ENCODE measurements at places on chromosomes 12 and 14.

DNA sequence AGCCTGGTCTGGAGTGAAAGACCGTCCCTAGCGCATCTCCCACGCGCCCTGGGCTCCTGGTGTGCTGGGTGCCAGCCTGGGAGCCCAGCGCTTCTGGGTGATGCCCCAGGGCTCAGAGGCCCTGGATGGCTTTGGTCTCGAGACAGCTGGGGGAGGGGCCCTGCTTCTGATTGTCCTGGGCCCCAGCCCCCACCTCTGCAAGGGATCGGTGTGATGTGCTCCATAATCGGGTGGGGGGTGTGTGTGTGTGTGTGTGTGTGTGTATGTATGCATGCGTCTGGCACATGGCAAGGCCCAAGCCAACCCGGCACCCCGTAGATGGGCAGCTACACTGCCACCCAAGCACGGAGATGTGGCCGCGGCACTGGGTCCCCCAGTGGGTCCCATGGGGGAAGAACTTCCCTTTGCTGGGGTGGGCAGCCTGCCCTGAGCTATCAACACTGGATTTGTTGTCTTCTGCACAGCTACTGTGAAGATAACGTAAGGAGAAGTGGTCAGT is 3.1 kb downstream of the ZBTB42 start:
- DNase-seq, result no peak

DNA sequence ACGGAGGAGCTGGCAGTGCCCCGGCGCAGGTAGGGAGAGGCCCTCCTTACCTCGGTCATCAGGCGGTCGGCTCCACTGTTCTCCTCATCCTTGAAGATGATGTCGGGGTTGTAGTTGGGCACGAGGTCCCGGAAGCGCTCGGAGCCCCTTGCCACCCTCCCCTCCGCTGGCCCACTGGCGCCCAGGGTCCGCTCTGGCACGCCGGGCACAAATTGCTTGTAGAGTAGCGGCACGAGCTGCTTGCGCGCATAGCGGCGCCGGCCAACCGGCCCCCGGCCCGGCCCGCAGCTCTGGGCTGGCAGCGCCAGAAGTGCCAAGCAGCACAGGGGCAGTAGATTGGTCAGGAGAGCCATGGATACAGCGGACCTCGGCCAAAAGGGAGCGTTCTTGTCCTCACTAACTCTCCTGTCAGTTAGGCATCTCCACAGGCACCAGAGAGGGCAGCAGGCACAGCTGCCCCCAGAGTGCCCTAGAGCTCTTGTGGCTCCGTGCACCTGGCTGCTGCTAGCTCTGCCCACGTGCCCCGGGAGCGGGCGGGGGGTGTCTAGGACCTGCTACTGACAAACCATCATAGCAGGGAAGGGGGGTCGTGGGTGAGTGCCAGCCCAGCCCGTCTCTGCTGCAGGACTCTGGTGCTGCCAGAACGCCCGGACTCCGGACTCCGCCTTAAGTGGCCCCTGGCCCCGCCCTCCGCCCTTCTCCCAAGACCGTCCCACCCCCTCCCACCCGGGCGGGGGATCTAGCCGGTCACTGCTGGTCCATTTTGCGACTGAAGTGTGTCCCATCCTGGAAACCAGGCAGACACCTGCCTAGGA is at the start of gene DHH:
DHH (minus strand) TSS at position 642 of the 815 bp plus-strand sequence; CDS start at position 353, 289 bp downstream.
- no peak for DNase-seq

- no peak for DNase-seq
Measured at GRCh38 chr14:31449971-31450610, 7.2 kb downstream of the DTD2 start.

DNA sequence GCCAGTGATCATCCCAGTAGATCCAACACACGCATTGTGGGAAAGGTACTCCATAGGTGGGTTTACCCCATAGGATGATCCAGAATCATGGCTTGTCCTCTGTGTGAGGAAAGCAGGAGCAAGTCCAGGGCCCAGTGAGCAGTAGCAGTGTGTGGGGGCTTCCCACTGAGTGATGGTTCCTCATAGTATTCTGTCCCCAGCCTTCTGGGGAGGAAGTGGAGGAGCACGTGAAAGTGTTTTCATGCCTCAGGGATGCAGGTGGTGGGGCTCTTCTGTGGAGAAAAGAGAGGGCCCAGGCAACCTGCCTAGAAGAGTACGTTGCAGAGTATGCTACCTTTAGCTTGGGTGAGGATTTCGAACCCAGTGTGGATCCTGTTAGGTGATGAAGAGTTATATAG is 56.5 kb downstream of the SUSD6 start:
- DNase-seq, result no peak

DNA sequence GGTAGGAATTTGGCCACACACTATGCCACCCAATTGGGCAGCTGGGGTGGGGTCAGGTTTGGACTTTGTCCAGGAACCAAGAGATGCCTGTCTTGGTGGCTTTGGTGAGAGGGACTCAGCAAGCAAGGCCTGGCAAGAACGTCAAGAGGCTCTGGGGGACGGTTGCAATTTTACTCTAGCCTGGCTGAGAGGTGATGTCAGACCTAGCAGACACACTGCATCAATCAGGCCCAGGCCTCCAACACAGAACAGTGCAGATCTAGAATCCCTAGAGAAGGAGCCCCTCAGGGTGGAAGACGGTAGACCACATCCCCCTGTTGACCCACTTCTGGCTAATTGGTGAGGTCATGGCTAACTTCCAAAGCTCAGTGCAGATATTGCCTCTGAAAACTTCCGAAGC is 1.6 kb upstream of the UNC119B start:
- no peak for DNase-seq

GRCh38 chr14:105351920-105352851 is 37.6 kb downstream of the PACS2 start:
- DNase-seq, result peak; percentile 79

GRCh38 chr14:59631237-59631636 is 54.6 kb upstream of the CCDC175 start:
- no peak for DNase-seq

- no peak for DNase-seq
Measured at GRCh38 chr12:27515671-27516070, 8.3 kb upstream of the PPFIBP1 start.

- no peak for DNase-seq
Measured at GRCh38 chr12:28024231-28024995, 51.9 kb upstream of the PTHLH start.

GRCh38 chr12:68036642-68037041 is 47.4 kb downstream of the IFNG-AS1 start:
- no peak for DNase-seq

GRCh38 chr12:40993158-40993557 is 195.0 kb upstream of the PDZRN4 start:
- DNase-seq, result no peak

- DNase-seq, result no peak
Measured at GRCh38 chr14:74875941-74876913, at the start of gene PROX2. Gene PROX2, minus strand, starts transcription at chr14:74876145. Its CDS starts 12,311 bp downstream, at chr14:74863834.

GRCh38 chr14:93975791-93976476 is 436 bp downstream of the ASB2 start:
- no peak for DNase-seq

DNA sequence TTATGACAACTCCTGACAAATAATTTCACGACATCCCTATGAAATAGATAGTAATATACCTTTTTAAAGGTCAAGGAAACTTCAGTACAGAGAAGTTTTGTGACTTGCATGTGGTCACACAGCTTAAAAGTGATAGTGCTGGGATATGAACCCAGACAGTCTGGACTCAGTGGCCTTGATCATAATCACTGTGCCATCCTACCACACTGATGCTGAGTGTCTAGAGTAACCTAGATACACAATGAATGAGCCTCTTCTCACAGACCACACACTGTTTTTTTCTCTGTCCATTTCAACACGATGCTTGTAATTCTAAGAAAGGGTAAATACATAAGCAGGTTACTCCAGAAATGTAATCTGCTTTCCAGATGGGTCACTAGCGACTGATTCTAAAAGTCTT is 88.2 kb downstream of the SYNE2 start:
- no peak for DNase-seq

DNA sequence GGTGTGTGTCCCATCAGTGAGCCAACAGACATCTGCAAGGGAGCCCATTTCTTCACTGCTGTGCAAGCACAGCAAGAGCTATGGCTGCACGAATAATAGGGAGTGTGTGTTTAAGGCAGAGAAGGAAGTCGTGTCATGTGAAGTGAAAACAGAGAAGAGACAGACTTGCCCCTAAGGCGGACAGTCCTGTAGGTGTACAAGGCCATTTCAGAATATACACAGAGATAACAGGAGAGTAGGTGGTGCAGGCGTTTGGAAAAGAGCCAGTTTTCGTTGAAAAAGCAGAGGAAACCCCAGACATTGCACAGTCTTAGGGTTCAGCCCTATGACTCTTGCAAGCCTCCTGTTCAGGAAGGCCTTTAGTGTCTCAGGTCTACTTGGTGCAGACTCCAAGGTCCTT is 46.3 kb upstream of the RNU6-8 start:
- DNase-seq, result no peak

DNA sequence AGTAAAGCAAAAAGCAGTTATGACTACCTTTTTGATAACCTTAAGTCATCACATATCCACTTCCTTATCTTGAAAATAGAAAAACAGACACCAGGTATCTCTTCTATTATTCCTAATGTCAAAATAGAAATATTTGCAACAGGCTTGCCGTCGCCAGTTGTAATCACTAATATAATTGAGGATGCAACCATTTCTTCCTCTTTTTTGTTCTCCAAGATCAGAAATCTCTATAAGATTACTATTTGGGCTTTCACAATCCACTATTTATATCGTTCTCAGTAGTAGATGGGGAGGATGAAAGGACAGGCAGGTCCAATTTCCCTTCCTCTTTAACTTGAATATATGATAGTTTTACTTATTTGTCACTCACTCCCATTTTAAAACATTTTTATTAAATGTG is 130.2 kb upstream of the HMGA2 start:
- DNase-seq, result no peak

- no peak for DNase-seq
Measured at GRCh38 chr14:53744857-53745256, 211.8 kb downstream of the BMP4 start.

- no peak for DNase-seq
Measured at GRCh38 chr14:32728976-32729375, 209.7 kb upstream of the NPAS3 start.

- no peak for DNase-seq
Measured at GRCh38 chr12:41288142-41288811, 100.2 kb downstream of the PDZRN4 start.

- DNase-seq, result no peak
Measured at GRCh38 chr14:28102814-28103213, 663.8 kb upstream of the FOXG1 start.

- DNase-seq, result no peak
Measured at GRCh38 chr12:49301760-49302159, 6.8 kb downstream of the PRPH start.

DNA sequence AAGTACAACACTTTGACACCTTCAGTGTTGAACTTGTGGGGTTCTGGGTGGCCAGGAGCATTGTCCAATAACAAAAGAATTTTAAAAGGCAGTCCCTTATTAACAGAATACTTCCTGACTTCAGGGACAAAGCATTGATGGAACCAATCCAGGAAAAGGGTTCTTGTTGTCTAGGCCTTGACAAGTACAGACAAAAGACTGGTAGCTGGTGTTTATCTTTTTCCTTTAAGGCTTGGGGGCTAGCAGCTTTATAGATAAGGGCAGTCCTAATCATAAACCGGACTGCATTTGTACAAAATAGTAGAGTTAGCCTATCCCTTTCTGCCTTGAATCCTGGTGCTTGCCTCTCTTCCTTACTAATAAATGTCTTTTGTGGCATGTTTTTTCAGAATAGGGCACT is 27.4 kb downstream of the FAM177A1 start:
- DNase-seq, result no peak

DNA sequence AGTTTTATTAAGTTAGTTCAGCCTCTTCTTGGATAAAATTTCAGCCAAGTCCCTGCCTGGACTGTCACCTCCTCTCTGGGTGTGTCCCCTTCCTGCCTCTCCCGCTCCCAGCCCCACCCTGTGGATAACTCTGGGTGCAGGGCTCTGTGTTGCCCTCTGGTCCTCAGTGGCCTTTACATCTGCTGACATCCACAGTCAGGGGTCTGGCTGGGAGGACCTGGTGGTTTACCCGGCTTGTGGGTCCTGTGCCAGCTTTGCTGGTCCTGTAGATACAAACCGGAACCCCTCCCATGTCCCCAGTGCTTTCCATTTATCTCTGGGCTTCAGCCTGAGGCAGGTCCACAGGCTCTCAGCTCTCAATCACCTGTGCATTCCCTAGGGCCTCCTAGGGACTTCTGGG is 28.9 kb upstream of the PLEKHG3 start:
- DNase-seq, result no peak

- no peak for DNase-seq
Measured at GRCh38 chr14:84090837-84091236, 1439.1 kb upstream of the FLRT2 start.

DNA sequence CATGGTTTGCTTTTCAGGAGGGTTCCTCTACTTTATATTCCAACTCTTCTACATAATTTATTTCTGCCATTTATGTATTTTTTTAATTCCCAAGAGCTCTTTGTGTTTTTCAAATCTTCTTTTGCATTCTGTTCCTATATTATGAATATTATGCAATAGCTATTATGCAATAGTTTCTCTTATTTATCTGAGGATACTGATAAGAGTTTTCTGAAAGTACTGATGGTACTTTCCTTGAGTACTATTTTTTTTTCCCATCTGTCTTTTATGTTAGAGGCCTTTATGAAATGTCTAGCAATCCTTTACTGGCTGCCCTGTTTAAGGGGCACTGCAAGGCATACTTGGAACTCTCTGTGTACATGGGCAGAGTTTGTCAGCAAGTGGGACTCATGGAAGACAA is 93.4 kb downstream of the SLC41A2 start:
- DNase-seq, result no peak

DNA sequence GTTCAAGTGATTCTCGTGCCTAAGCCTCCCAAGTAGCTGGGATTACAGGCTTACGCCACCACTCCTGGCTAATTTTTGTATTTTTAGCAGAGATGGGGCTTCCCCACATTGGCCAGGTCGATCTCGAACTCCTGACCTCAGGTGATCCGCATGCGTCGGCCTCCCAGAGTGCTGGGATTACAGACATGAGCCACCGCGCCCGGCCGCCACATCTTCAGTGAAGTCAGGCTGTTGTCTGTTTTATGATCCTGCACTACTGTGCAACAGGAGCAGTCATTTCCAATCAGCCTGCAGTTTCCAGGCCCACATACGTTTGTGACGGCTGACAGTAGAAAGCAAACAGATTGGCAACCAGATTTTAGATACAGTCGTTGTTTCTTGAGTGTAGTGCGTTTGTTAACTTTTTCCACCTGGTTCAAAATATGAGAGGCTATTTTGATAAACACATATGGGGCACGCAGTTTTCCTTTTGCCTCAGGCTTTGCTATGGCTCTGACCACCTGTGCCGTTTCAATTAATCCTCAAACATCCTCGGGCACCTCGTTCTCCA is 74.8 kb downstream of the LGMN start:
- no peak for DNase-seq

- no peak for DNase-seq
Measured at GRCh38 chr14:95679998-95680735, 6.1 kb upstream of the TCL1B start.

Measured in activated effector memory CD4-positive, alpha-beta T cell treated with Interleukin-2 at 50 U/mL for 16 hours (primary cell).